ENCODE measurements at places on chromosomes 4 and X. TPM values are rescaled to one million over a fixed set of nuclear protein-coding genes. Genes with fewer than 3 reads are reported as not detected.

DGKK gene
- not detected for total RNA-seq

NLRP2B gene
- total RNA-seq: not detected

DNA sequence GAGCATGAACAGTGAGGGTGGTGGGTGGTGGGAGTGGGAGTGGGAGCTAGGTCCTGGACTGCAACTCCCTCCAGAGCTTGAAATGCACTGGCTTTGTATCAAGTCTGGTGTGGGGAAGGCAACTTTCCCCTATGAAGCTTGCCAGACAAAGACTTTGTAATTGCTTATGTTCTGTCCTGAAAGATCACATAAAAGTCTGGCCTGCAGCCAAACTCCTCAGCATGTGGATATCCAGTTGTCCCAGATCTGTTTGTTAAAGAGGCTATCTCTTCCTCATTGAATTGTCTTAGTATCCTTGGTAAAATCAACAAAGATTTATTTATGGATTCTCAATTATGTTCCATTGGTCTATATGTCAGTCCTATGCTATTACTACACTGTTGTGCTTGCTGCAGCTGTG, 607.9 kb downstream of the GLUD2 start:
- no peaks in the 10 kb centered on the region for H3K27me3 ChIP-seq
- no peaks in the 10 kb centered on the region for H3K36me3 ChIP-seq
- DNase-seq: no peak
- H3K4me3 ChIP-seq: no peak overlapping the region
- H3K4me1 ChIP-seq: no peaks in the 10 kb centered on the region

SULT1E1 gene
- total RNA-seq: not detected

UGT2A3 gene
- total RNA-seq: not detected

SPCS3 gene
- total RNA-seq: 203 TPM

DNA sequence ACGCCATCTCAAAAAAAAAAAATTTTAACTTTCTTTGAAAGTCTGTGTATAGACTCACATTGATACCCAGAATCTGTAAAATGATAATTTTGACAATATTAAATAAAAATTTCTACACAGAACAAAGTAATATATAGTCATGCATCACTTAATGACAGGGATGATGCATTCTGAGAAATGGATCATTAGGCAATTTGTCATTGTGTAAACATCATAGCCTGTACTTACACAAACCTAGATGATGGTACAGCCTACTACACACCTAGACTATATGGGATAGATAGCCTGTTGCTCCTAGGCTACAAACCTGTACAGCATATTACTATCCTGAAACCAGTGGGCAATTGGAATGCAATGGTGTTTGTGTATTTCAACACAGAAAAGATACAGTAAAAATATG, 107.7 kb downstream of the BLTP1 start:
- H3K36me3 ChIP-seq: peaks cover 28% of the 10 kb centered on the region
- no peak for DNase-seq
- H3K27ac ChIP-seq: no peak overlapping the region
- no peaks in the 10 kb centered on the region for H3K27me3 ChIP-seq

- no peak for DNase-seq
- H3K27ac ChIP-seq: no peak overlapping the region
- H3K27me3 ChIP-seq: peaks cover 1% of the 10 kb centered on the region
- H3K4me3 ChIP-seq: no peak overlapping the region
- no peaks in the 10 kb centered on the region for H3K36me3 ChIP-seq
- no peaks in the 10 kb centered on the region for H3K4me1 ChIP-seq
Measured at GRCh38 chr4:21512353-21512752, 436.2 kb downstream of the KCNIP4 start.

- H3K4me3 ChIP-seq: no peak overlapping the region
- H3K4me1 ChIP-seq: peaks cover 9% of the 10 kb centered on the region
- no peak overlapping the region for H3K27ac ChIP-seq
- no peak for DNase-seq
- H3K27me3 ChIP-seq: no peaks in the 10 kb centered on the region
- H3K36me3 ChIP-seq: peaks cover 59% of the 10 kb centered on the region
Measured at GRCh38 chr4:13601048-13601447, 26.5 kb downstream of the BOD1L1 start.

PIR gene
- 4.3 TPM for total RNA-seq

GRCh38 chrX:139971394-139971749, 6.1 kb upstream of the CXorf66 start:
- DNase-seq: no peak
- no peaks in the 10 kb centered on the region for H3K36me3 ChIP-seq

- no peak for DNase-seq
- H3K36me3 ChIP-seq: no peaks in the 10 kb centered on the region
- H3K4me1 ChIP-seq: no peaks in the 10 kb centered on the region
- H3K27me3 ChIP-seq: no peaks in the 10 kb centered on the region
- no peak overlapping the region for H3K4me3 ChIP-seq
Measured at GRCh38 chrX:44400588-44400987, 57.1 kb upstream of the EFHC2 start.

INPP4B gene
- total RNA-seq: 16.8 TPM

KCTD8 gene
- not detected for total RNA-seq

ARMCX2 gene
- total RNA-seq: 2.9 TPM

GRCh38 chr4:42906891-42907759, 14.6 kb downstream of the GRXCR1 start:
- H3K36me3 ChIP-seq: no peaks in the 10 kb centered on the region
- DNase-seq: no peak
- no peaks in the 10 kb centered on the region for H3K27me3 ChIP-seq
- H3K27ac ChIP-seq: no peak overlapping the region
- no peak overlapping the region for H3K4me3 ChIP-seq
- no peaks in the 10 kb centered on the region for H3K4me1 ChIP-seq

Data from activated T-helper 1 cell treated with anti-CD3 and anti-CD28 coated beads, Interleukin-12 subunit alpha, Interleukin-12 subunit beta, Interleukin-2, Interleukin-4 antibody, amounts not matched to agents 30 ng/mL and 10 ng/mL and 1 ng/mL, durations not matched to agents 14 hours and 24 hours and 36 hours (primary cell).